Activated gamma-delta T cell treated with anti-CD3 and anti-CD28 coated beads, Interleukin-2, amount 50 U/mL, for 16 hours (primary cell): ENCODE measurements at places on chromosomes 5 and 9.

DNA sequence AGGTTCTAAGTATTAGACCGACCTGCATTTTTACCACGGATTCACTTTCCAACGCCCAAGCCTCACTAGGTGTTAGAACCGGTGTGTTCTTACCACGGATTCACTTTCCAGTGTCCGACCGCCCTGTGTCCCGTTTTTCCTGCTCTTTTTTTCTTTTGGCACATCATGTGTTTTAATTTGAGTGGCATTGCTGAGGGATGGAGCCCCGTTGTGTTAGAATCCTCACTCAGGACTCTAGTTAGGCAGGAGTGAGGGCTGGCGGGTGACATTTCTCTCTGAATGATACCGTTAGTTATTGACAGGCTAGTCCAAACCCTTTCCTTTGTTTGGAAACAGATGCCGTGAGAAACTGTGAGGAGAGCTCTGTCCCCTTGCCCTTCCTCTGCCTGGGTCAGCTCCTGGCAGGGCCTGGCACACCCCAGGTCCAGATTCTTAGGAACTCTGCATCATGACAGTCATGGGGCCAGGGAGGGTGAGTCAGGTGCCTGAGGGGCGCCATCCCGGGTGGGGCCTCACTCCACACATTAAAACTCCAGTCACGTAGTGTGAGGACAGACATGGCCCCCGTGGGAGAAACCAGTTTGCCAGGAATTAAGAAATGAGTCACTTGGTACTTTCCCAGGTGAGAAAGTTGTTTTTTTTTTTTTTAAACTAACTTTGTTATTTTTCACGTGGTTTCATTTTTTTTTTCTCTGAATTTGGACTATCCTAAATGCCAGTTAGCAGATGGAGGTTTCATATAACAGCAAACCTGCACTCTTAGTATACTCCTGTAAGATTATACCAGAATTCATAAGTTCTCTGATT, 15.8 kb downstream of the EXOC3 start:
- no peak for DNase-seq

DNA sequence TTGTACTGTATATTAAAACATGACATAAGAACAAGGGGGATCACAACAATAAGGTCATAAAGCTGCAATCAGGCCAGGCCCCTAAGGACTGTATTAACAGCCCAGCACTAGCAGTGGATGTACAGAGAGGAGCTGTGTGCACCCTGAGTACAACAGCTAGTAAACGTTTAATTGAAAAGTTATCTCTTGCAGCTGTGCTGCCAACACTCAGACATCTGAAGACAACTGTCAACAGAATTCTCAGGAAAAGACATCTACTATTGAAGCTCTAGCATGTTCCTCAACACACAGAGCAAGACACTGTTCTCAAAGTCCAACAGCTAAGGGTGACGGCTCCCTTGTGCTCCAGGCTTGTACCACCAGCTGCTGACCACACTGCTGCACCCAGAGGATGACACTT, 199.6 kb downstream of the DCP2 start:
- DNase-seq = no peak

GRCh38 chr5:152378730-152379129, 26.3 kb downstream of the NMUR2 start:
- no peak for DNase-seq

GRCh38 chr9:116218399-116218798, 64.8 kb downstream of the PAPPA start:
- no peak for DNase-seq

DNA sequence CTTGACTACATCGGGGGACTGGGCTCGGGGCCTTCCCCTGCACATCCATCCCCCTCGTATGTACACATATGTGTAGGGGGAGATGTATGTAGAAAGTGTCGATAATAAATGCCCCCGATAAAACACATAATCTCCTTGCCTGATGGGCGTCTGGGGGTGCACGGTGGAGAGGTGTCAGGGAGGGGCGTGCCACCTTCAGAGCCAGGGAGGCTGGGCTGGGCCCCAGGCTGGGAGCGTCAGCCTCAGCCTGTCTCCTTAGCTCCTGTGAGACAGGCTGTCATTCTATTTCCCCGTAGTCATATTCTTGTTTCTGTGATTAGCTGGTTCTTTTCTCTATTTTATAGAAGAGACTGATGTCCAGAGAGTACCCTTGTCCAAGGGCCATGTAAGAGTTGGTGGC, 4.7 kb upstream of the RXRA start:
- DNase-seq = no peak

DNA sequence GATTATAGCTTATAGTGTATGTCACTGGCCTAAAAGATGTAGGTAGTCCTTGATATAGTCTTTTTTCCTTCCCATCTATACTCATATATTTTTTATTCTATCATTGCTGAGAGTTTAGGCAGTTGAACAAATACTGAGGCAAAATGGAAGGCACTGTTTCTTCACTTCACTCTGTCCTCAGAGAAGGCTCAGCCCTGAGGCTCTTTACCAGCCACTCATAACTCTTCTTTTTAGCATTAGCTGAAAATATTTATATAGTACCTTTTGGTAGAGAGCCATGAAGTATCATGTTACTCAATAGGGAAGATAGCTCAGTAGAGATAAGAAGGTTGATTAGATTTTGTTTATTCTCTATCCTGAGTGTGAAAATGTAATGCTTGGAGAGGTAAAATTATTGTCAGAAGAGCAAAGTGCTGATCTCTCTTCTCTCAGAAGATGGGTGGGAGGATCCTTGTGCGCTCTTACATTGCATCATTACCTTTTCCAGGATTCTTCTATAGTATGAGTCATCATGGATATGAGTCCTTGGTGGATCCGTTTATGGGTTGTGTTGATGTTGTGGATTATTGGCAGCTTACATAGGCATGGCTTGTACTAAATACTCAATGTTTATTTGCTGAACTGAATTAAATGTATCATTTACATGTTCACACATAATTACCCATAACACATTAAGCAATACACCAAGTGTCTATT, 88.1 kb downstream of the ANXA1 start:
- no peak for DNase-seq

- DNase-seq = no peak
Observed at GRCh38 chr9:79973627-79974026, 401.9 kb downstream of the TLE4 start.

DNA sequence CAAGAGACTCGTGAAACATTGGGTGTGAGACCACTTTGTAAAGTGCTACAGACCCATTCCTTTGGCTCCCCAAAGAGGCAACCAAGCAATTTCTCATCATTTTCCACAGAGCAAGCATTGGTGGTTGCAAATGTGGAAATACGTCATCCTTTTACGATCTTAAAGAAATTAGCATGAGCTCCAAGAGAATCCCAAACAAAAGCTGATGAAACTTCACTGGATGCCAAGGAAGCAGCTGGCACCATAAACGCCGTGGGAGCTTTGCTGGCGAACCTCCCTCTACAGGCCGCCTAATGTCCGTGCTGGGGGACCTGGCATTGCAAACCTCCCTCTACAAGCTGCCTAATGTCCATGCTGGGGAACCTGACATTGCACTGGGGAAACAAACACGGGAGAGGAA, 432.4 kb downstream of the ACTL7B start:
- DNase-seq = no peak

- DNase-seq = no peak
Observed at GRCh38 chr5:55577353-55578060, 42.7 kb upstream of the PLPP1 start.

DNA sequence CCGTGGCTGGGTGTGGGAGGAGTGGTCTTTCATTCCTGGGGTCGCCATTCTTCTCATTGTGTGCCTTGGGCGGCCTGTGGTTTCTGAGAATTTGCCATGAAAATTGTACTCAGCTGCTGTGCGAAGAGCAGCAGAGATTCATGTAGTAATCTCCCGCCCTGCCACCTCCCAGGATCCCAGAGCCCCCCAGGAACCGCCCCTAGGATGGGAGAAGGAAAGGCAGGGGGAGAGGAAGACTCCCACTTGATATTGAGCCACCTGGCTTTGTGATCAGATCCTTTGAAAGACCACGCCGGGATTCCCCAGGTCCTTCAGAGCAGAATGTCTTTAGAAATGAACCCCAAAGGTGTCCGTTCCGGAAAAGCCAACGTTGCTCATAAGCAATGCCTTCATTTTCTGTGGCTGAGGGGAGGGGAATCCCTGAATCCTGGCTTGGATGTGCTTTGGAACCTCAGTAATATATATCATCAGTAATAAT, 27.6 kb downstream of the NEURL1B start:
- no peak for DNase-seq

DNA sequence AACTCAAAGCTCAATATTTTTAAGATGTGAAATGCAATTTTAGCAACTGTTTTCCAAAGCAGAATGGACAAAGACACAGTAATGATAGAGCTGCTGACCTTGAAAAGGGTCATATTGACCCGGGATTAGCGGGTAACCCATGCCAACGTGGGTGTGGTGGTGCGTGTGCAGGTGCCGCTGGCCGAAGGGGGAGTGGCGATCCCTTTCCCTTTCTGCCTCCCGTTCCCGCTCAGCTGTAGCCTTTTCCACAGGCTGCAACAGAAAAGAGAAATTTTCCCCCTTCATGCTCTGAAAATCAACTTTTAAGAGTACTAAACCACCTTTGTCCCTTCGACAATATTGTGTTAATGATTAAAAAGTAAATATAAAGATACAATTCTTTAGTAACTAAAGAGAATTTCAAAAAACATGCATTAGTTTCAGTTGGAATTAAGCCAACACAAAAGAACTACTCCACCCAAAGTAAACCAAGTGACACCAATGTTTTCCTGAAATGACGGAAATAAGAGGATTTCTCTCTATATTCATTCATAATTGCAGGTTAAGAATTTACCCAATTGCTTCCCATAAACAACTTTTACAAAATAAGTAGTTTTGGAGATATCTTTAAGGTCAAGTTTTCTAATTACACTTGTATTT, 105.2 kb downstream of the ZNF608 start:
- no peak for DNase-seq

- peak; percentile 55 for DNase-seq
Observed at GRCh38 chr9:134325813-134326723, at the start of gene RXRA. Gene RXRA (plus strand): TSS chr9:134326455. CDS start chr9:134326632, 177 bp downstream.

GRCh38 chr5:149130121-149130914, 11.0 kb upstream of the ABLIM3 start:
- no peak for DNase-seq

DNA sequence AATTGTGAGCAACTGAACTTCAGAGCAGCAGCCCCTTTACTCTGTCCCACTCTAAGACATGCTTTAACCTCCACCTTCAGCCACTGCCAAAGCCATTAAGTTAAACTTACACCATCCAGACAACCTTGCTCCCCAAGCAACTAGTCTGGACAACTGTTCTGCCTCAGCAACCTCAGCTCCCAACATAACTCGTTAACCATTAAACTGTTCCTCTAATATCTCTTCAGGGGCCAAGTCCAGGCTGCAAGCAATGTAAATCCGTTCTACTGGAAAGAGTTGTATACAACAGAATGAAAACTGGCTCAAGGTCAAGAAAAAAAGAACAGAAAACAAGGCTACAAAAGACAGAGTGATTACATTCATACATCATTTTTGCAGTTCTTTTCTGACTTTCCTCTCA, 131.7 kb upstream of the TARS1 start:
- DNase-seq = no peak

DNA sequence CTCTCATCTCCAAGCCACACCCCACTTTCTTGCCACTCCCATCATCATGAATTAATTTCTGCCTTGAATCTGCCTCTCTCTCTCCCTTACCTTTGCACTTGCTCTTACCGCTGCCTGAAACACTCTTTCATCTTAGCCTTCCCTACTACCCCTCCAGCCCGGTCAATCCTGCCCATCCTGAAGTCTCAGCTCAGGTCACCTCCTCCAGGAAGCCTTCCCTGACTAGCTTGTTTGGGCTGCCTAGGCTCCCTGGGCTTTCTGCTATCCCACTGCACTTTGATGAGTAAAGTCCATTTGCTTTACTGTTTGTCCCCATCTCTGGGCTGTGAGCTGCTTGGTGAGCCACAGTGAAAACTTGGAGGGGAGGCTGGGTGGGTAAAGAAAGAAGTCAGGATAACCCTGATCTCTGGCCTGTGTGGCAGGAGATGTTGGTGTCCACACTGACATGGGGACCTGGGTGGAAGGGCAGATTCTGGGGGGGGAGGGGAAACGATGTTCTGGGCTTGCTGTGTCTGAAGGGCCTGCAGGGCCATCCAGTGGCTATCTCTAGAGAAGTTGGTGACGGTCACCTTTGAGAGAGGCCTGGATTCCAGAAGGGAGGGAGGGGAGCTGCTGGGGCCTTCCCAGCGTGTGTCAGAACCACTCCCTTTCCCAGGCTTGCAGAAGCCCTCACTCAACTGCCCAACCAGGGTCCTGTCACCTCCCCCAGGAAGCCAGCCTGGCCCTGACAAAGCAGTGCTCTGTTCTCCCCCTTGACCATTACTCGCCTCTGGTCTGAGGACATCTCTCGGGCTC, 75.0 kb upstream of the DAB2IP start:
- DNase-seq = no peak

- no peak for DNase-seq
Observed at GRCh38 chr5:93601071-93601801, 18.2 kb downstream of the NR2F1 start.

DNA sequence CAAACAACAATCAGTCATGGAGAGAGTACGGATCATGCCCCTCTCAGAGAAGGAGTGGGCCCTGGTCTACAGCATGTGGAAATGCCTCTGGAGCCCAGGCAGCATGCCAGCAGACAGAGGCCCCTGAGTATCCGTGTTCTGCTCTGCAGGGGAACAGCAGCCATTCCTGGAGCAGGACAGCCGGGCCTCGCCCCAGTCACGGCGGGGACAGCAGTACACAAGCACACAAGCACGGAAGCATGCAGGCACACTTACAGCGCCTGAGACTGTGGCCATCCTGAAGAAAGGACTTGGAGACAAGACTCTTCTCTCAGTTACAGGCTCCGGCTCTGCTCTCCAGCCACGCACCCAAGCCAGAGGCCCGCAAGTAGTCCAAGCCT, 102.6 kb upstream of the ALDH1B1 start:
- DNase-seq = no peak

GRCh38 chr5:138948471-138949222, 73.5 kb upstream of the LRRTM2 start:
- DNase-seq = no peak

DNA sequence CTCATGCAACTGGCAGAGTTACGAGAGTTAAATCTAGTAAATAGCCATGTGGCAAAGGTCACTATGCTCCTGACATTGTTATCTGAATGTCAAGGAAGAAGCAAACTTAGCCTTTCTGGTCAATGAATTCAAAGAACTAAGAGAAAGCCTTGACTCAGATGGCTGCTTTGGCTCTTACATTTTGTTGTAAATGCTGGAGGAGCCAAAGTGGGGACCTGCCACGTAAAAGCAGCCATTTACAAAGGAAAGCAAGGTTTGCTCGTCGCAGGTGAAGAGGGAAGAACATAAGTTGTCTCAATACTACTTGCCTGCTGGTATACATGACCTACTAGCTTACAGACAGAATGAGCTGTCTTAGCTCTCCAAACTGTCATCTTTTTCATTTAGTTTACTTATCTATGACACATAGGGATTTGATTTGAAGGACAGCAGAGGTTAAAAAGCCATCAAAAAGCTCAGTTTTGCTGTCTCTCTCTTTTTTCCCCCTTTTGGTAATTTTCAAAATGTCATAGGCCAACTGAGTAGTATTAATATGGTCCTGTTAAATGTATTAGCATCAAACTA, 1052.8 kb upstream of the DMAC1 start:
- DNase-seq = no peak

DNA sequence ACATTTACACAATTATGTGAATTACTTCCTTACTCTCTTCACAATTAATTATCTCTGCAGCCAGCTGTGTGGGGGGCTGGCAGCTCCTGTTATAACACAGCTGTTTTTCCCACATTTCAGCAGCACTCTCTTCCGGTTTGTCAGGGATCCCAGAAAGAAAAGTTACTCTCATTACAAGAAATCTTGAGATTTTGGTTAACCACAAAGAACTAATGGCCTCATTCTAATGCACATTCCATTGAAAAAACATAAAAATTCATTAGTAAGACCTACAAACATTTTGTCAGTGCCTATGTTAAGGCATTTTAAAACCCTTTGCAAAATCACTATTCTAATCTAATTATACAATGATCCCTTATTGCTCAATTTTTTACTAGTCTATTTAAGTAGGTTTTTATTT, 64.1 kb downstream of the PDE4D start:
- no peak for DNase-seq
